Esophagus squamous epithelium (tissue), 5 donors: ENCODE measurements at places on chromosomes 6 and 20.

DNA sequence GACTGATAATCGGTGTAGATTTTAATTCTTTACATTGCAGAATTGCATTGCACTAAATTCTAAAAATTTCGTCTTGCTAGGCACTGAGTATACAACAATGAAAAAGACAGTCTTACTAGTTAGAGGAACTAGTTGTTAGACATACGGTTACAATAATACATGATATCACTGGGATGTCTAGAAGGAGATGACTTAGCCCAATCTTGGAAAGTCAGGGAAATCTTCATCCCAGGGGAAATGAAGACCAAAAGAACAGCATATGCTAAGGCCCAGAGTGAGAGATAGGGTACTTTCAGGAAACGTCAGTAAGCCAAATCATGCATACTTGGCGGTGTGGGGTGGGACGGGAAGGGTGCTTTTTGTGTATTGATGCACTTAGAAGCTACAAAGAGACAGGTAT, 901 bp downstream of the CEP57L1 start:
- no peak for DNase-seq

- no peak for DNase-seq
Observed at GRCh38 chr6:8069631-8070284, 5.6 kb upstream of the BLOC1S5 start.

- no peak for DNase-seq
Observed at GRCh38 chr6:21999012-21999528, 297.8 kb downstream of the PRL start.

GRCh38 chr6:123805921-123806320, 2.3 kb downstream of the NKAIN2 start:
- DNase-seq = no peak

- DNase-seq = no peak
Observed at GRCh38 chr20:63555661-63556381, 1.9 kb downstream of the FNDC11 start.

DNA sequence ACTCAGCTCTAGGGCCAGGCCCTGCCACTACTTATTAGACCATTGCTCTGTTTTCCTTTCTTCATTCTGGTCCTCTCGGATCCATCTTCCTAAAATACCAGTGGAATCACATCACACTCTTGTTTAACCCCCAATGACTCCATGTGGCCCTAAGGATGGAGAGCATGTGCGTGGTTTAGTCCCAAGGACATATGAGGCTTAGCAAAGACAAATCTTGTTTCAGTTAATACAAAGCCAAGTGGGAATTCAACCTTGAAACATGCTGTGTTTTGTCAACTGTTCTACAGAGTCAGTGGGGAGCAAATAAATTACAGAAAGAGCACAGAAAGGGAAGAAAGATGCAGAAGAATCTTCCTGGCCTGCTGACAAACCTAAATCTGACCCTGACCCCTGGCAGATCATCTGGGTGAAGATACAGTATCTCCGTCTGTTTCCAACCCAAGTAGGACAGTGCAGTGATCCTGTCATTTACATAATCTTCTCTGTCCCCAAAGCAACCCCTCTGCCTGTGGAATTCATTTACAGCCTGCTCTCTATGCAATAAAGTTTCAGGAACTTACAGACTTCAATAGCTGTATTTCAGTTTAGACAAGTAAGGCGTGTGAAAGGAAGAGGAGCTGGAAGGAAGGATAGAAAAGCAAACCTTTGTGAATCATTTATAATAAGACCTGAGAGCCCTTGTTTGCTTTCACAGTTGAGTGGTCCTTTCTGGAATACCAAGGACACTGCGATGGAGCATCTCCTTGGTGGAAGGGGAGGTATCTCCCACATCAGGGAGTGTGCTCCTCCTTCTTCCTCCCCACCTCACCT, 144.0 kb downstream of the THBS2 start:
- DNase-seq = no peak

- DNase-seq = no peak
Observed at GRCh38 chr6:127279815-127280214, 13.2 kb downstream of the RNF146 start.

- no peak for DNase-seq
Observed at GRCh38 chr6:116492331-116493067, 18.9 kb upstream of the CALHM5 start.

DNA sequence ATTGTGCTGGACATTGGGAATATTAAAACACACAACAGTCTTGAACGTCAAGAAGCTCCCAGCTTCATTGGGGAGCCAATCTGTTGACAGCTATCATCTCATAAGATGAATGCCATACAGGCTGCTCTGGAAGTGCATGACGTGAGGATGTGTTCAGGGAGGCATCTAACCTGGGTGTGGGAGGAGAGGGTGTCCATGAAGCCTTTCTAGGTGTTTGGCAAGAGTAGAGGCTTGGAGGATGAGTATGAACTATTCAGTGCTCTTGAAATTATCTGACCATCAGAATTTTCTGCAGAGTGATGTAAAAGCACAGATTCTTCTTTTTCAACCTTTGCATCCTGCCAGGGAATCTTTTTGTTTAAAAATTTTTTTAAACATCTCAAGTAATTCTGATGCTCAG, 11.6 kb downstream of the AKAP7 start:
- DNase-seq = no peak

- no peak for DNase-seq
Observed at GRCh38 chr6:166904101-166904746, 52.1 kb downstream of the RNASET2 start.

GRCh38 chr6:57303931-57304681, 13.3 kb upstream of the PRIM2 start:
- no peak for DNase-seq

- DNase-seq = no peak
Observed at GRCh38 chr6:132107896-132108295, 156.7 kb upstream of the CCN2 start.

DNA sequence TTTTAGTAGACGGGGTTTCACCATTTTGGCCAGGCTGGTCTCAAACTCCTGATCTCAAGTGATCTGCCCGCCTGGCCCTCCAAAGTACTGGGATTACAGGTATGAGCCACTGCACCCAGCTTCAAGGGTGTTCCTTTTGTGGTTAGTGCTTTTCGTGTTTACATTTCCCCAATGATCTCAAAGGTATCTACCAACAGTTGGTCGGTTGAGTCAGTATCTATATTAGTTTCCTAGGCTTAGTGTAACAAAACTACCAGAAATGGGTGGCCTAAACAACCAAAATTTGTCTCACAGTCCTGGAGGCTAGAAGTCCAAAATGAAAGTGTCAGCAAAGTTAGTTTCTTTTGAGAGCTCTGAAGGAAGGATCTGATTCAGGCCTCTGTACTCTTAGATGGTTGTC, 30.1 kb downstream of the CASP8AP2 start:
- no peak for DNase-seq

- no peak for DNase-seq
Observed at GRCh38 chr6:137188855-137189254, 15.4 kb upstream of the IL22RA2 start.

GRCh38 chr6:159876242-159876641, 14.5 kb upstream of the MAS1 start:
- no peak for DNase-seq

- no peak for DNase-seq
Observed at GRCh38 chr6:163702736-163703135, 288.2 kb downstream of the QKI start.

GRCh38 chr20:56628015-56628872, 862 bp upstream of the TFAP2C start:
- DNase-seq = no peak

- DNase-seq = no peak
Observed at GRCh38 chr20:2746636-2747265, 53.7 kb downstream of the CPXM1 start.

GRCh38 chr6:16199804-16200203, 38.6 kb upstream of the GMPR start:
- no peak for DNase-seq

DNA sequence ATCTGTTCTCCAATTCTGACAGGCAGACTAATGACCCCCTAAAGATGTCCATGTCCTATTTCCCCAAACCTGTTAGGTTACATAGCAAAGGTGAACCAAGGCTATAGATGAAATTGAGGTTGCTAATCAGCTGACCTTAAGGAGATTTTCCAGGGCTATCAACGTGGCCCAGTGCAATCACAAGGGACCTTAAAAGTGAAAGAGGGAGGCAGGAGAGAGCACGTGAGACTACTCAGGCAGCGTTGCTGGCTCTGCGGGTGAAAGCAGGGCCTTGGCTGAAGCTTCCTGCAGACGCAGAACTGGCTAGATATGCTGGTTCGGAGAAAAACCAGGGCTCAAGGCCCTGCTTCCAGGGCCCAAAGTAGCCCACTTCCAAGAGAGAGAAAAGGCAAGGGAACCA, 78.7 kb downstream of the NCOA7 start:
- no peak for DNase-seq

DNA sequence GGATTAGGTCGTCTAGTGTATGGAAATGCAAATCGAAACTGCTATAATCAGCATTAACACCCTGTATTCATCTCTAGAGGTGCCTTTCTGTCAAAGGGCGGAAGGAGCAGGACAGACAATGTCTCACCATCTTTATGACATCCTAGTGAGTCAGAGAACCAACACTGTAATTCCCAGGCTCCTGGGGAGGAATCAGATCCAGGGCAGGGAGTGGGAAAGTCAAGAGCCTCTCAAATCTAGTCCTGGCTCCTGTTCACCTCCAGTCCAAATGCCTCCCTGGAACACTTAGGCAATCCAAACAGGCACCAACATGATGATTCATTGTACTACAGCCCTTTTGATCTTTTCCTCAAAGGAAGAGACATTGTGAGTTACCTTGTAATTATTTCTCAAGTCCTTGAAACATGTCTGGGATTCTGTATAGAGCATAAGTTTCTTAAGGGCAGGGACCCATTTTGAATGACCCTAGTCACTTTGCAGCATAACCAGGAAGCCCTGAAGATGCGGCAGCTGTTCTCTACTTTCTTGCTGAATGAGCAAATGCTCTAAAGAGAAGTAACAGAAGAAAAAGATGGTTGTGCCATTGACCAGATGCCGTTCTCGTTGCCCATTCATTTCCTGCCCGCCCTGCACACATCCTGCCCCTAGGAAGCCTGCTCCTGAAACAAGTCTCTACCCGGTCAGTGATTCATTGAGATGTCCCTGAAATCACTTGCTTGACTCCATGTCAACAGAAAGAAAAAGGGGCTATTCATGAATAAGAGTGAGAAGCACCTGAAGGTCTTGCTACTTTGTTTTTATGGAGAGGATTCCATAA, 112.8 kb upstream of the JARID2 start:
- no peak for DNase-seq

GRCh38 chr20:54126806-54127655, 46.8 kb downstream of the CYP24A1 start:
- no peak for DNase-seq

- DNase-seq = no peak
Observed at GRCh38 chr6:99836471-99836870, 157.6 kb downstream of the MCHR2 start.

DNA sequence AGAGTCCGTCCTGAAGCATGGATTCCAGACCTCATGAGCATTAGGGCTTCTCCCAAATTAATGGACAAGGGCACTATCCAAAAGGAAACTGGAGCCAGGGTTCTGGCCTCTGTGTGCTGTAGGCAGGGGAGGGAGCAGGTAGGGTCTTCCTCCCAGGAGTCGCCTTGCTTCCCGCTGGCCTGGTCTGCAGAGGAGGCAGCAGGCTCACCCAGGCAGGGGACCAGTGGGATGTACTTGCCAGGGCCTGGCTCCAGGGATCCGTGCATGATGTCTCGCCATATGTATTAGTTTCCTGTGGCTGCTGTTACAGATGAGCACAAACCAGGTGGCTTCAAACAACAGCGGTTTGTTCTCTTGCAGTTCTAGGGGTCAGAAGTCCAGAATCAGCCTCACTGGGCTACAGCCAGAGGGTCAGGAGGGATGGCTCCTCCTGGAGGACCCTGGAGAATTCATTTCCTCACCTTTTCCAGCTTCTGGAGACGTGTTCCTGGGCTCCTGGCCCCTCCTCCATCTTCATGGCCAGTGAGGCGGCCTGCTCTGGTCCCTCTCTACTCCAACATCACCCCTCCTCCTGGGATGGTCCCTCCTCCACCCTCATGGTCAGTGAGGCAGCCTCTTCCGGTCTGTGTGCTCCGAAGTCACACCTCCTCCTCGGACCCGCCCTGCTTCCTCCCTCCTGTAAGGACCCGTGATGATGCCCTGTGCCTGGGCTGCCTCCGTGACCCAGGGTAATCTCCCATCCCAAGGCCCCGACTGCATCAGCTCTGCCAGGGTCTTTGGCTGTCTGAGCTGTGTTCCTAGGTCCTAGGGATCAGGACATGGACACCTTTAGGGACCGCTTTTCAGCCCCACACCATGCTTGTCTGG, 329.1 kb downstream of the CDH4 start:
- DNase-seq = no peak

GRCh38 chr20:61230-61629, 26.2 kb upstream of the DEFB125 start:
- no peak for DNase-seq

DNA sequence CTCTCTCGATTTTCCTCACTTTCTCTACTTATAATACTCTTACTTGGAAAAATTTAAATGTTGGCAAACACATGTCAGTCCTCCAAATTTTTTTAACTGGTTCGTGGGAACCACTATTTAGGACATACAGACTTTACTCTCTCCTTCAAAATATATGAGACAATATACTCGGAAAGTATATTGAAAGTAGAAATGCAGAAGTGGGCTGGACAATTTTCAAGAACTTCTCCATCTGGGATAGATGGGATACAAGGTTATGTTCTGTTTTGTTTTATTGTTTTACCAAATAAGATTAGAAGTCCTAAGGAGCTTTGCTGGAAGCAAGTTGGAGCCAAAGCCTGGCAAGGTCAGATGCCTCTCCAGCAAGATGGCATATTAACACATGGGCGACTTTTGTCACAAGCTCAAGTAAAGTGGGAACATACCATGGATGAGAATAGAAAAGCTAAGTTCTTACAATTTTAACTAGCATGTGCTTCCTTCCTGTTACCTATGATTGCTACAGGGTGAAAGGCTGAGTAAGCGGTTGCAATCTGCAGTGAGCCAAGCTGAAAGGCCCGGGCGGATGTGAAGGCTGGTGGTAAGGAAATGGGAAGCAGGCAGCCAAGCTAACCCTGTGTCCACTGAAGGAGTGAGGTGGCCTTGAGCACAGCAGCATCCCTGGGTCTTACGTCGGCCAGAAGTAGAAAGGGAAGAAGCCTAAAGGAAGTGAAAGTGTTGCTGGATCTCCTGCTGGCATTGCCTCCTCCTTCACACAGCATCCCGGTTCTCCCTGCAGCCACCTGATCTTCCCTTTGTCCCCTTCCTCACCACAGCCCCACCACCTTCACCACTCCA, 7.1 kb downstream of the MAP3K5 start:
- no peak for DNase-seq
